ENCODE measurements at places on chromosomes 4 and X.

- DNase-seq: no peak
These were observed 2353.5 kb downstream of the ARAP2 start for GRCh38 chr4:33890841-33891240.

DNA sequence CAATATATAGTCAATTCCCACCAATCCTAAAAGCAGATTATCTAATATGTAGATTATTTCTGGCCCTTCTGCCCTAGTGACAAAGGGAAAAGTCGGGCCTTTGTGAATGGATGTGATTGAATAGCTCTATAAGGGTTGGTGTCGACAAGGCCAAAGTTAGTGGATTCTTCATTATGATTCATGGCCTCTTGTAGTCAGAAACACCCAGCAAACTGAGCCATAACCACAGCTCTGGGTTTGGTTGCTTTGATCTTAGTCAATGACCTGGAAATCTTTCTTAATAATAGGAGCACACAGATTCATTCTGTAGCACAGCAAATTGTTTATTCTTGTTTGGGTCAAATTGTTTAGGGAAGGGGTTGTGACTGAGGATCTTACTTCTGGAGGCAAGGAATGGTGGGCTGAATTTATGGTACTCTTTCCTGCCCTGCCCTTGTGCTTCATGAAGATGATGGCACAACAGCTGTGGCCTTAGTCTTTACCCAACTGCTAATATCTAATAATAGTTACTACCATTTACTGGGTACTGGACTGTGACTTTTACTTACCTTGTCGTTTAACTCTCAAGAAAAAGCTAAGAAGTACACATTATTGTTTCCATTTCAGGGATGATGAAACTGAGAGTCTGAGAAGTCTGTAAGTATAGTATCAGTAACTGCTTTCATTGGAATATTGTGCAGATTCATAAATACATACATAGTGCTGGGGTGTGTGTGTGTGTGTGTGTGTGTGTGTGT, 74.0 kb downstream of the AFF2 start:
- DNase-seq: no peak

- no peak for DNase-seq
These were observed 124.3 kb downstream of the ADGRA3 start for GRCh38 chr4:22391551-22391950.

DNA sequence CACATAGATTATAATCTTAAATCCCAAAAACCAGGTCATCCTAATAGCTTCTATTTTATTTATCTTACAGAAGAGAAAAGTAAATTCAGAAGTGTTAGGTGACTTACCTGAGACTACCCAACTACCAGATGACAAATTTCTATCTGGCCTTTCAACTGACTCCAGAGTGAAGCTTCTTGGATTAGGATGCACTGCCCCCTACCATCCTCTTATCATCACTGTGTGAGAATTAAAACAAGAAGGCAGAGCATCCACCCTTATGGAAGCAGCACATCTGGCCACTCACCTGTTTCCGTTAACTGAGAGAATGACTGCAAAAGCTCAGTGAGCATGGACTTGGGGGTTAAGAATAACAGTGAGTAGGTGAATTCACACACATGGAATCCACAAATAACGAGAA, 502.6 kb upstream of the TECRL start:
- DNase-seq: no peak

- DNase-seq: no peak
These were observed 84.6 kb upstream of the GUCY1A1 start for GRCh38 chr4:155582041-155582440.

DNA sequence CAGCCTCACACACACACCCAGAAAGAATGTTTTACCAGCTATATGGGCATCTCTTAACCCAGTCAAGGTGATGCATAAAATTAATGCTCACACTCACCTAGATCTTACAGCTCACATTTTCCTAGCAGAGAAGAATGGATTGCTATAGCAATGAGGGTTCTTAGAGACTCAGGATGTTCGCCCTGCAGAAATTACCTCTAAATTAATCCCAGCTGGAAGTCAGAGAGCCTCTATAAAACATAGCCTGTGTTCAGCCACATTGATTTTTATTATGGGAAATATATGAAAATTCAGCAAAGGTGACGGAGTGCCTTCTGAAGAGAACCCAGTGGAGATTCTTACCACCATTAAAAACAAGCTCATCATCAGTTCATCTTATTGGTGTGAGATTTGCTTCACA, 528.3 kb upstream of the ZFP42 start:
- DNase-seq: no peak

- DNase-seq: no peak
These were observed 106.7 kb upstream of the TTC29 start for GRCh38 chr4:147052361-147052760.

GRCh38 chr4:37634180-37634579, 52.0 kb downstream of the RELL1 start:
- no peak for DNase-seq

GRCh38 chr4:36256398-36256891, 12.1 kb upstream of the ARAP2 start:
- no peak for DNase-seq

- no peak for DNase-seq
These were observed 47.0 kb upstream of the SPRY1 start for GRCh38 chr4:123349421-123350190.

DNA sequence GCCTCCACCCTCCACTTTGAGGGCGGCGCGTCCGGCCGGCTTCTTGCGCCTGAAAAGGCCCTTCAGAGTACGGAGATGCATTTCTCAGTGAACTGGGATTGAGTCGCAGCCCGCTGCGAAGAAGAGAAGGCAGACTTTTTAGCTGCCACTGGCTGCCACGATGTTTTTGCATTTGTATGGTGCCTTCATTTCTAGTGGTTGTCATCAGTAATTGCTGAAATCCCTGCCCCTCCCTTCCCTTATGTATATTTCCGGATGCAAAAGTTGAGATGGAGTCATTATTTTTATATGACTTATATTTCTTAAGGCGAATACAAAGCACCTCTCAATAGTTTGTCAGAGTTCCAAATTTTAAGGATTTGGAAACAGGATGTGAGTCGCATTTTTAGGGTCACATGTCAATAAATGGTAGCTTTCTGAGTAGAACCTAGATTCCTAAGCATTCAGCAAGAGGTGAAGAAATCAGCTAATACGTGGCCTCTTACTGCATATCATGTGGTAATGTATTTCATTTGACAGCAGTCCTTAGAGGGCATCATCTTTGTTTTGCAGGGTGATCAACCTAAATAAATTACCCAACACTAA, 658 bp downstream of the ATP6AP2 start:
- no peak for DNase-seq

GRCh38 chr4:148376151-148376550, 66.1 kb downstream of the NR3C2 start:
- DNase-seq: peak; percentile 7

DNA sequence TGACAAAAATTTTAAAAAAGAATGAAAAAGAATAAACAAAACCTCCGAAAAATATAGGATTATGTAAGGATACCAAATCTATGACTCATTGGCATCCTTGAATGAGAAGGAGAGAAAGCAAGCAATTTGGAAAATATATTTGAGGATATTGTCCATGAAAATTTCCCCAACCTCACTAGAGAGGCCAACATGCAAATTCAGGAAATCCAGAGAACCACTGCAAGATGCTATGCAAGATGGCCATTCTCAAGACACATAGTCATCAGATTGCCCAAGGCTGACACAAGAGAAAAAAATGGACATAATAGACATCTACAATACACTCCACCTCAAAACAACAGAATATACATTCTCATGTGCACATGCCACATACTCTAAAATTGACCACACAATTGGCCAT, 135.9 kb upstream of the SPANXB1 start:
- no peak for DNase-seq

DNA sequence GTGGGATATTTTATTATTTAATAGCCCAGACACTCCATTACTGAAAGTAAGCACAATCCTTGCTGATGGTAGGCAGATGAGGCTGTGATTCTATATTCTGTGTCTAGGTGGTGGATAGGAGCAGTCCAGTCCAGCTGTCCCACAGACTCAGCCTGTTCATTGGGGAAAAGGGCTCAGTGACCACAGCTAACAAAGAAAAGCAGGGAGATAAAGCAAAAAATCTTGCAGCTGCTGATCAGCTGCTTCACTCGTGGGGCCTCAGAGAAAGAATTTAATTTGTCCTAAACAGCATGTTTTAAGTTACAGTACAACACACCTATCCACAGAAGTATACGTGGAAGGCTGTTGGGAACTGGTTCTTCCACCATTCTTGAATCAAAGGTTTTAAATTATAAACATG, 40.7 kb upstream of the ANK2 start:
- DNase-seq: no peak

DNA sequence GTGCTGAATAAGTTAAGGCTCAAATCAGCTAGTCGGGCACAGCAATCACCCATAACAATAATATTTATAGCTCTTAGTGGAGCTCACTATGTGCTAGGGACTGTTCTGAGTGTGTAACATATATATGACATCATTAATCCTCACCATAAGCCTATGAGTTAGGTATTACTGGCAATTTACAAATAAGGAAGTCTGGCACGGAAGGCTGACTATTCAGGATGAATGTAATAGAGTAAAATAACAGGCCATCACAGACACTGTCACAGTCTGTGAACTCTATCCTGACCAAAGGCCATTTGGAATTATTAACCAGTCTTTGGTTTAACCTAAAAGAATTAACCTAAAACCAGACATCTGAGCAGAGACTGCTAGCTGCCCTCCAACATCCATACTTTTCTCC, 119.3 kb downstream of the C4orf51 start:
- DNase-seq: no peak

- no peak for DNase-seq
These were observed 6.0 kb downstream of the PLP1 start for GRCh38 chrX:103782640-103783039.

- DNase-seq: no peak
These were observed 86.4 kb downstream of the SMIM20 start for GRCh38 chr4:26000274-26000950.

DNA sequence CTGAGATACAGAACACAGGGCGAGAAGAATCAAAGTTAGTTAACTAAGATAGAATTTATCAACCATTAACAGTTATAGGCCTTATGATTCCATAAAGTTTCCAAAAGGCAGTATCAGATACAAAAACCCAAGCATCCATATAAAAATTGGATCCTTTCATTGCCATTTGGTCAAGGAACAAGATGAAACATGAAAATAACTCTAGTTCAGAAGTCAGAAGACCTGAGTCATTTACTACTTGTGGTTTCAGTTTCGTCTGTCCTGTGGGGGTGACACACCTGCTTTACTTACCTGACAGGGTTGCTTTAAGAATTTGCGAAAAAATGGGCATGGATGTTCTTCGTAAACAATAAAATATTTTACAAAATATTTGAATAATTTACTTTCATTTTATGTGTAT, 130.8 kb downstream of the ANAPC10 start:
- no peak for DNase-seq

GRCh38 chr4:116243431-116243830, 841.9 kb downstream of the TRAM1L1 start:
- DNase-seq: no peak

DNA sequence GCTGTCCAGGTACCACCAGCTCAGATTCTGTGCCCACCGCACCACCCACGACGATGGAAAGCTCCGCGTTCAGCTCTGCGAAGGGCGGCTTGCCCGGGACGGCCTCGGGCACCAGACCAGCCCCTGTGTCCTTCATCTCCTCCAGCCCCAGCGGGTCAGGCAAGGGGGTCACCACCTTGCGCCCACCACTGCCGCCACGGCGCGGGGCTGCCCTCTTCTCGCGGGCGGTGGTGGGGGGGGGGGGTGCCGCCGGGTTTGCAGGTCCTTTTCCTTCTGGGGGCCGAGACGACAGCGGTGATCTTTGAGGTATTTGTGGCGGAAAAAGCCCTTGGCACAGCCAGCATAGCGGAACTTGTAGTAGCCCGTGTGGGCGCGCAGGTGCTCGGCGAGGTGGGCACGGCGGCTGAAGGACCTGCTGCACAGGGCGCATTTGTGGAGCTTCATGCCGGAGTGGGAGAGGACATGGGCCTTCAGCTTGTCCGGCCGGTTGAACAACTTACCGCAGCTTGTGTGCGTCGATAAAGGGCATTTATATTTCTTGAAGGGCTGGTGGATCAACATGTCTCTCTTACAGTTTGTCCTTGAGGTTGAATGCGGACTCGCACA, 50.9 kb downstream of the CFAP299 start:
- no peak for DNase-seq
